Fibroblast of the conjunctiva (primary cell): ENCODE measurements at places on chromosomes 2 and 18.
A peak's percentile ranks its signal among the peaks of the same experiment; 100 is the strongest.

DNA sequence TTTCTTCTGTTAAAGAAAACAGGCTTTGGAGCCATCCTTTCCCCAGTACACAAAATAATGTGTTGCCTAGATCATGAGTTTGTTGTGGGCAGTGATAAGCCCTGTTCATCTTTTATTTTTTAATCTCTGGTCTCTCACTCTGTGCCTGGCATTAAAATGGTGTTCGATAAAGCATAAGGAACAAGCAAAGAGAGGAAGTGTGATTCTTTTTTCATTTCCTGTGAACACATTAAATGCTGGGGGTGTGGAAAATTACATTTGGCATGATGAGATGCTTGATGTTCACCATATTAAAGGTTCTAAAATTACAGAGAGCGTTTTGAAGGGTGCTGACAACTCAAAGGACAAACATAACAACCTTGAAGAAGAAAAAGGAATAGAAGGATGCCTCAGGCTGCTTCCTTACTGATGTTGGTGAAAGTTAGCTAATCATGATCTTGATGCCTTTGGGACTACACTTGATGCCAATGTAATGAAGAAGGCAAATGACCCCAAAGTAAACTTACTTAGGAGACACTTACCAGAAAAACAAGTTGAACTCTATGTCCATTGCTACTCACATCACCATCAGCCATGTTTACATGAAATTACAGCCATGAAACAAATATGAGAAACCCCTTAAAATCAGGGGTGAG is 33.0 kb downstream of the TMEFF2 start:
- no peak for DNase-seq

DNA sequence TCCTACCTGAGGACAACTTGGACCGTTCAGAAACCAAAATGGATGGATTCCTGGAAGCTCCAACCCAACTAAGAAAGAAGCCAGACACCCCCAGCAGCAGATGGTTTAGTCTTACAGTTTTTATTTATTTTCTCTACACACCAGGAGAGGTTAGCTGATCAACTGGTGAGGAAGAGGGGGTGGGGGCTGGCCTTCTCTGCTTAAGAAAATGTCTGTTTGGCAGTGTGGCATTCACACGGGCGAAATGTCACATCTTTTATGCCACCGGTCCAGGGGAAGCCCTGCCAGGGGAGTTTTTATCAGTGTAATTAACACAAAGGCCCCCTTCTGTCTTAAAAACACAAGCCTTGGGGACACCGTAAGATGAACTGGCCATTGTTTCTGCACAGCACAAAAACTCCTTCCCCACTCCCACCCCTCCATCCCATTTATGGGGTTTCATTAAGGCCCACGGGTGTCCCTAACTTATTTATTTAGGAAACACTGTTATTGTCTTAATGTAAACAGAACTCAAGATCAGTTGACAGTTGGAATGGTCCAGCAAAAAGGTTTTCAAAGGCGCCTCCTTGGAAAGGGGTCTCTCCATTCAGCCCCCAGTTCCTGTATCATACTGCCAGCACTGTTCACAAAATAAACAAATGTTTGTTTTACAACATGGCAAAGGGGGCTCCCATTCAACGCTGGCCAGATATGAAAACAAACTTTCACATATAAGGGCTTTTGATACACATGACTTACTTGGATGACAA is 217.0 kb downstream of the C1D start:
- no peak for DNase-seq

DNA sequence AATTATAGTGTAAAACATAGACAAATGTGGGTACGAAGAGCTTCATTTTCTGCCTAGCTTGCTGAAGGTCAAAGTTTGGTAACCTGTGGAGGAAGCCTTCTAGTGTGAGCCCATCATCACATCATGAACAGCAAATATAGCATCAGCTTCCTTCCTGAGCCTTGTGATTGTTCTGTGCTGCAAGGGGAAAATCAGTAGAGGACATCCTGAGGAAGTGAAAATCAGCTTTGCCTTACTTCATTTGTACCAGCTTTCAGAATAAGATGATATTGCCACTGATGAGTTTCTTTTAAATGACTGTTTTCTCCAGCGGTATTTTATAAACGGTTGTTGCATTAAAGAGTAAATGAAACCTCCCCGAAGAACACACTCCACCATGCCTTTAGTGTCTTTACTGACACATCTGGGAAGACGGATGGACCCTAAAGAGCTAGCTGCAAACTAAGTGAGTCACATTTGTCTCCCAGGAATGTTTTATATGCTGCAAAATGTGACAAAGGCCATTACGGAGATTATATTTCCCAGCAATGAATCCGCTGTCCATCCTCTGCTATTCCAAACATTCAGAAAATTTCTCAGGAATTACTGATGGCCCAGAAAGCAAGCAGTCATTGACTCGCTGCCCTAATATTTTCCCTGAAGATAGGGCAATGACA is 1272.8 kb downstream of the SUCLG1 start:
- DNase-seq, result no peak

- DNase-seq, result no peak
These were observed 195.7 kb upstream of the TWIST2 start for GRCh38 chr2:238652053-238652770.

GRCh38 chr2:46701152-46701551 is 214.5 kb downstream of the MCFD2 start:
- DNase-seq, result no peak

- no peak for DNase-seq
These were observed 70.0 kb upstream of the NEUROD1 start for GRCh38 chr2:181750305-181750704.

- no peak for DNase-seq
These were observed 47.5 kb downstream of the FRZB start for GRCh38 chr2:182818925-182819324.

- no peak for DNase-seq
These were observed 615.8 kb upstream of the SALL3 start for GRCh38 chr18:78363556-78364387.

GRCh38 chr2:71263386-71263785 is 36.5 kb upstream of the PAIP2B start:
- no peak for DNase-seq

DNA sequence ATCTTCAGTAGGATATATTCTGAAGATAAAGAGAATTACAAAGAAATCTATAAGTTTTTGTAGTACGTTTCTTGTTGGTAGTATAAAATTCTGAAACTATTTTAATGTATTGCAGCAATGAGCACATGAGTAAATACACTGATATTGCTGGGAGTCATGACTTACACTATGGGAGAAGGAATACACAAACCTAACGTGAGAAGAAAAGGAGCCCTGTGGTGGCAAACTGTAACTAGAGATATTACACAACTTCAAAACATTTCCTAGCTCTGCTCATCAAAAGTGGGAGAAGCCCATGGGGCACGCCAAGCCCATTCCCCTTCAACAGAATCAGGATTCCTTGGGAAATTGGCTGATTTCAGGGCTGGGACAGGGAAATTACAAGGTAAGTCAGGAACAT is 20.5 kb downstream of the SPIRE1 start:
- no peak for DNase-seq

DNA sequence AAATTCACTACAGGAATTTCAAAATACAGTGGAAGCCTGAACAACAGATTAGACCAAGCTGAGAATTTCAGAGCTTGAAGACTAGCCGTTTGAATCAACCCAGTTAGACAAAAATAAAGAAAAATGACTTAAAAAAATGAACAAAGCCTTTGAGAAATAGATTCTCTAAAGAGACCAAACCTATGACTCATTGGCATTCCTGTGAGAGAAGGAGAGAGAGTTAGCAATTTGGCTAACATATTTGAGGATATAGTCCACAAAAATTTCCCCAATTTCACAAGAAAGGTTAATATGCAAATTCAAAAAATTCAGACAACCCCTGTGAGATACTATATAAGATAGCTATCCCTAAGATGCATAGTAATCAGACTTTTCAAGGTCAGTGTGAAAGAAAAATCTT is 78.0 kb downstream of the MYO3B start:
- DNase-seq, result no peak

DNA sequence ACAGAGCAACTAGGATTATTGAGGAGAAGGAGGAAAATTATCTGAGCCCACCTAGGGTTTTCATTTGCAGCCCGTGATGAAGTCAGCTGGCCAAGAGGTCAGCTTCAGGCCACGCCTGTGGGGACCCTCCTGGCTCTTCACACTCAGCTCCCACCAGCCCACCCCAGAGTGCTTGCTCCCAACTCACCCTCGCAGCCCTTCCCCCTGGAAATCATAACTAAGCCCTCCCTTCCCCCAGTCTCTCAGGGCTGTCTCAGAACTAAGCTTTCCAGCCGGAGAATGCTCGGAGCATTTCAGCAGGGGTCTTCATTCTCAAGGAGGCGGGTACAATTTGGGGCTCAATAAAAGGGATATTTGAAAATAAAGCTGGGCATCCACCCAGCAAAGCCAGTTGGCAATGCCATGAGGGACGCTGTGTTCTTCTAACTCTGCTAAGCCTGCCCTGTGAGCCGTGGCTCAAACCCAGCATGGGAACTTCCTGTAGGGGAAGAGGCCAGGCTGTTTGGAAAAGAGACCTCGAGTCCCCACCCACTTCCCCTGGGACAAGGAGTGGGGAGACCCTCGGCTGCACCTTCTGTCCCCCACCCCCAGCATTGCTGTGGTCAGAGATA is 194.9 kb downstream of the CTIF start:
- DNase-seq, result no peak

DNA sequence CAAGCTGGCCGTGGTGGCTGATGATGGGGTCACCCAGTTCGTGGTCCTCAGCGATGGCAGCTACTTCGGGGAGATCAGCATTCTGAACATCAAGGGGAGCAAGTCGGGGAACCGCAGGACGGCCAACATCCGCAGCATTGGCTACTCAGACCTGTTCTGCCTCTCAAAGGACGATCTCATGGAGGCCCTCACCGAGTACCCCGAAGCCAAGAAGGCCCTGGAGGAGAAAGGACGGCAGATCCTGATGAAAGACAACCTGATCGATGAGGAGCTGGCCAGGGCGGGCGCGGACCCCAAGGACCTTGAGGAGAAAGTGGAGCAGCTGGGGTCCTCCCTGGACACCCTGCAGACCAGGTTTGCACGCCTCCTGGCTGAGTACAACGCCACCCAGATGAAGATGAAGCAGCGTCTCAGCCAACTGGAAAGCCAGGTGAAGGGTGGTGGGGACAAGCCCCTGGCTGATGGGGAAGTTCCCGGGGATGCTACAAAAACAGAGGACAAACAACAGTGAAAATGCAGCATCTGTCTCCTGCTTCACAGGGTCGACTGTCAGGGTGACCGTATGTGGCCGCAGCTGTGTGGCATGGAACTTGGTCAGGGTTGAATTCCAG is 47.8 kb upstream of the INPP4A start:
- DNase-seq, result no peak

GRCh38 chr2:40286721-40287120 is 165.2 kb downstream of the SLC8A1 start:
- no peak for DNase-seq

DNA sequence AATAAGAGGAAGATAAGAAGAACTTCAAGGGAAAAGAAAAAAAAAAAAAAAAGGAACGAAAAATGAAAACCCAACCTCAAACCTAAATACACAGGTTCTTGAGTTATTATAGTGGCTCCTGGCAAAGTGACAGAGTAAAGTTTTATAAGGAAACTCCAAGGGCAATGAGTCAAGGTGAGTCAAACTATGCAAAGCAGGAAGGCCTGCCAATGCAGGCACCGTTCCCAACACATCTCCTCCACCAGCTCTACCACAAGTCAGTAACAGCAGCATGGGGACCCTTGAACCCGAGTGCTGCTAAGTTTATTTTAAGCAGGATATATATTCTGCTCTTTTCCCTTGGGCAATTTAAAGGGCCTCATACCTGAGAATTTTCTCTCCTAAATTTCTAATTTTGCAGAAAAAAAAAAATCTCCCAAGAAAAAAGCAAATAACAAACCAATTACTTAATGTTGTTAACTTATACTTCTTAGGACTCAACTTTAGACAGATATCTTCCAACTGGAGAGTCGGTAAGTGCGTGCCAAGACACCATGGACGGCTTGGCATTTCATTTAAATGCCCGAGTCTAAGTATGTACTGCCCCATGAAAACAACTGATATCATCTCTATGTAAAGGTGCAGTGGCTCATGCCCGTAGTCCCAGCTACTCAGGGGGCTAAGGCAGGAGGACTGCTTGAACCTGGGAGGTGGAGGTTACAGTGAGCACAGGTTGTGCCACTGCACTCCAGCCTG is 75.7 kb upstream of the TFCP2L1 start:
- peak; percentile 18 for DNase-seq

DNA sequence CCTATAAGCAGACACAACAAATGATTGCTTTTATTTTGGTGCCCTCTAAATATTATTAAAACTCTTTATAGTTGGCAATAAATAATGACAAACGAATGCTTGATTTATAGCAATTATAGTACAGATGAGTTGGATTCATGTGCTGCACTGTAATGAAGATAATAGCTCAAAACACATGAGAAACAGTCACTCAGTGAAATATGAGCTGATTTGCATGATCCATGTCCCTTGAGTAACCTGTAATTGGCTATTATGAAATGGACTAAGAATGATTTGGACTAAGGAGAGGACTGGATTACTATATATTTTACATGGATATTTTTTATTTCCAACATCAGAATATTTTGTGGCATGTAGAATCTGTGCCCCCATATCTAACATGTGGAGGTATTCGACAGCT is 365.6 kb upstream of the UBE2E3 start:
- no peak for DNase-seq
